ENCODE measurements at places on chromosomes 12 and 14. TPM values are rescaled to one million over a fixed set of nuclear protein-coding genes. Genes with fewer than 3 reads are reported as not detected.

DNA sequence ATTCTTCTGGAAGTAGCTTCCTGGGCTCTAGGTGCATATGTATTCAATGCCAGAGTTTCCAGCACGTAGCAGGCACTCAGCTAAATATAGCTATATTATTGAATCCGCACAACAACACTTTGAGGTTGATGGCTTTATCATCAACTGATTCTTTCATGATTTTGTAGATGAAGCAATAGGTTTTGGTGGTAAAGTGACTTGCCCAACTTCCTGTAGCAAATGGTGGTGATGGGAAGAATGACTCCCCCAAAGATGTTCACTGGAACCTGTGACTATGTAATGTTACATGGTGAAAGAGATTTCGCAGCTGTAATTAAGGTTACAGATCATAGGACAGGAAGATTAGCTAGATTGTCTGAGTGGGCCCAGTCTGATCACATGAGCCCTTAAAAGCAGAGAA lies 3.2 kb downstream of the TDRD9 start:
- H3K27me3 ChIP-seq, result no peaks in the 10 kb centered on the region
- no peaks in the 10 kb centered on the region for H3K36me3 ChIP-seq
- no peak overlapping the region for H3K4me3 ChIP-seq
- no peaks in the 10 kb centered on the region for H3K4me1 ChIP-seq

GRCh38 chr12:107461222-107461975 lies 224.2 kb upstream of the PWP1 start:
- no peak overlapping the region for H3K27ac ChIP-seq
- no peaks in the 10 kb centered on the region for H3K36me3 ChIP-seq
- no peaks in the 10 kb centered on the region for H3K27me3 ChIP-seq

GRCh38 chr12:127745469-127746212 lies 521.3 kb upstream of the TMEM132C start:
- H3K36me3 ChIP-seq, result no peaks in the 10 kb centered on the region
- no peaks in the 10 kb centered on the region for H3K4me1 ChIP-seq
- no peak overlapping the region for H3K27ac ChIP-seq
- H3K27me3 ChIP-seq, result no peaks in the 10 kb centered on the region
- no peak for DNase-seq

DNA sequence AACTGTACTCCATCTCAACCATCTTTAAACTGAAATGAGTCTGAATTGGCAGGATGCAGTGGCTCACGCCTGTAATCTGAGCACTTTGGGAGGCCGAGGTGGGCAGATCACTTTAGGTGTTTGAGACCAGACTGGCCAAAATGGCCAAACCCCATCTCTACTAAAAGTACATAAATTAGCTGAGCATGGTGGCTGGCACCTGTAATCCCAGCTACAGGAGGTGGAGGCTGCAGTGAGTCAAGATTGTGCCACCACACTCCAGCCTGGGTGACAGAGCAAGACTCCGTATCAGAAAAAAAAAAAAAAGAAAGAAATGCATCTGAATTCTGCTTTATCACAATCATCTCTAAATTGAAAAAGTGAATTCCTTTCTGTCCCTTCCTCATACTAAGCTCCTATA lies 110.3 kb downstream of the NELL2 start:
- no peak overlapping the region for H3K4me3 ChIP-seq
- H3K4me1 ChIP-seq, result no peaks in the 10 kb centered on the region
- no peaks in the 10 kb centered on the region for H3K27me3 ChIP-seq
- H3K27ac ChIP-seq, result no peak overlapping the region
- no peaks in the 10 kb centered on the region for H3K36me3 ChIP-seq

DNA sequence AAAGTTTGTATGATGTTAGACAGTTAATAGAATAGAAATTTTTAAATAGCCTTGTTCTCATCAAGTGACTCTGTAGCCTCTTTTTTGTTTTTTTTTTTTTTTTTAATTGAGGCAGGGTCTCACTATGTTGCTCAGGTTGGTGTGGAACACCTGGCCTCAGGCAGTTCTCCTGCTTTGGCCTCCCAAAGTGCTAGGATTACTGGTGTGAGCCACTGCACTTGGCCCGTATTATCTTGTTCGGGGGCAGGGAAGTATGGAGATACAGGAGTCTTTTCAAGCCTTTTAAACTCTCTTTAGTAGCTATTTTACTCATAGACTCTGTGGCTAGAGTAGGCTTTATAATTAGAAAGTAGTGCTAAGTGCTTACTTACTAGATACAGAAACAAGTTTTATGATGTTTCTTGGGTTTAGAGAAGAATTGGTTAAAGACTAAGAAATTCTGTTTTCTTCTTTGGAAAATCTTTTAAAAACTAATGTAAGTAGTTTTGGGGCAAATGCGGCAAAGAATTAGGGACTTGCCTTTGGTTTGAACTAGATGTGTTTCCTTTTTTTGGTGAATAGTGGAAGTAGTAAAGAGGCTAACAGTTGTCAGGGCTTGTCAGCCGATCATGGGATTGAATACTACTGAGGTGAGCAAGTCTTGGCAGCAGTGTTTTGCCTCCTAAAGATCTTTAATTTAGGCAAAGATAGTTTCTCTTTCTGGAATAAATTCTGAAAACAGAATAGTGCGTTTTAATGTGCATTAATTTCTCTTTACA lies 31.3 kb downstream of the FBXO34 start:
- no peak overlapping the region for H3K4me3 ChIP-seq
- peaks cover 49% of the 10 kb centered on the region for H3K4me1 ChIP-seq
- no peak overlapping the region for H3K27ac ChIP-seq
- H3K36me3 ChIP-seq, result peaks cover 28% of the 10 kb centered on the region

The PPFIA2 gene
- total RNA-seq, result not detected

The MAP3K9 gene
- 5.9 TPM for total RNA-seq

The RNASE2 gene
- total RNA-seq, result not detected

The FLRT2 gene
- not detected for total RNA-seq

The A2ML1 gene
- not detected for total RNA-seq

All from activated CD4-positive, alpha-beta memory T cell treated with anti-CD3 and anti-CD28 coated beads, Interleukin-2, amount 10 ng/mL, durations not matched to agents 7 days and 5 days (primary cell).